GM12892 (cell line): ENCODE measurements at places on chromosomes 12 and 14.

GRCh38 chr14:94769391-94770250 is at the start of gene GSC:
Gene GSC, minus strand, starts transcription at chr14:94770113. Its CDS starts 98 bp downstream, at chr14:94770015.
- no peak for DNase-seq

GRCh38 chr14:105410642-105411016 is 9.0 kb upstream of the MTA1 start:
- DNase-seq: peak; percentile 17

GRCh38 chr12:101792046-101792931 is 38.5 kb downstream of the GNPTAB start:
- DNase-seq: no peak

DNA sequence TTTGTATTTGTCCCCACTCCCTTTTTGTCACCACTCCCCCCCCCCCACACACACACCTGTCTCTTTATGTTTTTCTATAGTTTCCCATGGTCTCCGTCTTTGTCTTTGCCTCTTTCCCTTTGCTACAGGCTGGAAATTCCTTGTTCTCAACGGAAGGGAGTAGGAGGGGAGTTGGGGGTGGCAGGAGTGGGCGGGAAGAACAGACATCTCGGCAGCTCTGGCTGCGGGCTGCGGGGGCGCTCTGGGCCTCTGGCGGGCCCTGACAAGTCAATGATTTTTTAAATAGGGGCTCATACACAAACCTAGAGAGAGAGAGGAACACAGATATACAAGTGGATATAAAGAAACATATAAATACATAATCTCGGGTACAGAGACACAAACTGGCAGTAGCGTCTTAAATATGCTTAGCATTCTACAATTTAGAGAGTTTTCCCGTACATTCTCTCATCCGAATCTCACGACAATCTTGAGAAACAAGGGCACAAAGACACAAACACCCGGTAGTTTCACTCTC is 2.4 kb upstream of the NAB2 start:
- DNase-seq: no peak

DNA sequence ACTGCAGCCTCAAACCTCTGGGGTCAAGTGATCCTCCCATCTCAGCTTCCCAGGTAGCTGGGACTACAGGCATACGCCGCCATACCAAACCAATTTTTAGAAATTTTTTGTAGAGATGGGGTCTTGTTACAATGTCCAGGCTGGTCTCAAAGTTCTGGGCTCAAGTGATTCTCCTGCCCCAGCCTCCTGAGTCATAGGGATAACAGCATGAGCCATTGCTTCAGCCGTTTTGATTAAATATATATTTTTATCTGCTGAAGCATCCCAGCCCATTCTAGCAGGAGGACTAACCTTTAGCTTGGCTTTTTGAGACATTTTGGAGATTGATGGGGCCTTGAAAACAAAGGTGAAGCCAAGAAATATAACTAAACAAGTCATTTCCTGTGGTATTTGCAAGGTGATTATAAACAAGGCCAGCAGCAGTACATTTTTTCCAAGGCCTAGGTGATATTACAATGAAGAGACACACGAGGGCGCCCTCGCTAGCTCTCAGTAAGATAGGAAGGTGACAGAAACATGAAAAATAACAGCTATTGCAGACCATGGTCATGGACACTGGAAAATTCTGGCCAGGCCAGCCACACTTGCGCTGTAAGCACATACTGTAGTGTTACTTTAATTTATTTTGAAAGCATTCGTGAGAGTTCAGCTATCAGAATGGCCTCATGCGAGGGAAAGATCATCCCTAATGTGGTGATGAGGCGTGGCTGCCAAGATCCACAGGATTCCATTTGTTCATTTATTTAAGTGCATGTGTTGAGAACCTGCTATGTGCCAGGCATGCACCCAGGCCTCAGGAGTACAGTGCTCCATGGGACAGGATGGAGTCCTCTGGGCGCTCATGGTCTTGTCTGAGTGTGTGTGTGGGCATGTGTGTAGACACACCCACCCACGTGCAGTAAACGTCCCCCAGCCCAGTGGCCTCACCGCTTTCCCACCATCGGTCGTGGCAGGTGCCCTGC is 63.5 kb downstream of the DGLUCY start:
- DNase-seq: peak; percentile 33

DNA sequence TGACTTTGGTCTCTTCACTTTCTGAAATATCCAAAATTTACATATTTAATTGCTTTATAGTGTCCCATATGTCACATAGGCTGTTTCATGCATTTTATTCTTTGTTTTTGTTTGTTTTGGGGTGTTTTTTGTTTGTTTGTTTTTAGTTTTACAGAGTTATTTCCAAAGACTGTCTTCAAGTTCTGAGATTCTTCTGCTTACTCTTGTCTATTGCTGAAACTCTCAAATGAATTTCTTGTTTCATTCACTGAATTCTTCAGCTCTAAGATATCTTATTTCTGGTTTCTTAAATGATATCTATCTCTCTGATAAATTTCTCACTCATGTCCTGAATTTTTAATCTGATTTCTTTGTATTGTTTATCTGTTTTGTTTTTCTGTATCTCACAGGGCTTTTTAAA is 412.0 kb upstream of the ATP2B1 start:
- no peak for DNase-seq

- no peak for DNase-seq
Measured at GRCh38 chr12:44193281-44193680, 357.4 kb downstream of the TMEM117 start.

DNA sequence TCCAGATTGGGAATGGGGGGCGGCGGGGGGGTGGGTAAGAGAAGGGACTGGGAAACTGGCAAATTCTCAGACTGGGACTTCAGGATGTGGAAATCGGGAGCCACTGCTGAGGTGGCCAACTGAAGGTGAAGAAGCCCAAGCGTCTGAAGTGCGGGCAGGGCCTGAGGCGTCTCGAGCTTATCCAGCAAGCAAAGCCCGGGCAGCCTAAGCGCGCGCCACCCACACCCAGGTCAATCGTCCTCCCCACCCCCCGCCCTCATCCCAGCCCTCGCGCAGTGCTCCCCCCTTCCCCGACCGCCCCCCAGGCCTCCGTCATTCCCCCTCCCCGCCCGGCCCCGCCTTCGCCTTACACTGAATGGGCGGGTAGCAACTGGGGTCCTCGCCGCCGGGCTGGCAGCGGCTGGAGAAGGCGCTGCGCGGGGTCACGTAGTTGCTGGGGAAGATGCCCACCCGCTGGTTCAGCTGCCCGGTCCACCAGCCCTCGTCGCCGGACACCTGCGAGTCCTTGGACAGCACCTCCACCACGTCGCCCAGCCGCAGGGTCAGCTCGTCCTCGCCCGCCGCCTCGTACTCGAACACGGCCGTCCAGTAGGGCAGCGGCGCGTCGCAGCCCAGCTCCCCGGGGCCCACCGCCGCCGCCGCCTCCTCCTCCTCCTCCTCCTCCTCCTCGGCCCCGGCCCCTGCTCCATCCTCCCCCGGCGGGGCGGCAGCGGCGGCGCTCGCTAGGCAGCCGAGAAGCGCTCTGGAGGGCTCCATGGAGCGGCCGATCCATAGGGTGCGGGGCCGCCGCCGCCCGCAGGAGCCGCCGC is 693 bp downstream of the MAP3K9 start:
- no peak for DNase-seq

DNA sequence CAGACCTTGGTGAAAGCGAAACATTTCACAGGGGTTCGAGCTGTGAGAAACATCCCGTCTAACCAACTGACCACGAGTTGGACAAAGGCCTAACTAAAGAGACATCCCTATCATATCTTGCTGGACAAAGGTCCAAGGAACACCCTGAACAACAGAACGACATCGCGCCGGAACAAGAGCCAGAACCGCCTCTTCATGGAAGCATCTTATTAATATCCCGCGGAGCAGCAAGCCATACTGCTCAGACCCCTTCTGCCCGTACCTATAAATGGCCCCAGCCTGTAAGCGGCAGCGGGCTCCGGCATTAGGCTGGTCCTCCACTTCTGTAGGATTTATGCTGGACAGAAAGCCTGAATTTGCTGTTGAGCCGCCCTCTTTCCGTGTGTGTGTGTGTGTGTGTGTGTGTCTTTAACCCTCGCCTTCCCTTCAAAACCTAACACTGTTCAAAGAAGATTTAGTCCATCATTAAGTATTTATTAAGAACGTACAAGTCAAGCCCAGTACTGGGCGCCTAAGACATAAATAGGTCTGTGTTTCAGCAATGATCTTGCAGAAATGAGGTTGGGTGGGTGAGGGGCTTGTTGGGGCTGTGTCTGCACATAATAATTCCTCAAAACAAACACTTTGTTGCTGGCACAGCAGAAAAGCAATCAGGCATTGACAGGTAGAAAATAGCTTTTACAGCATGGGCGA is 1.9 kb downstream of the SLC6A15 start:
- no peak for DNase-seq

DNA sequence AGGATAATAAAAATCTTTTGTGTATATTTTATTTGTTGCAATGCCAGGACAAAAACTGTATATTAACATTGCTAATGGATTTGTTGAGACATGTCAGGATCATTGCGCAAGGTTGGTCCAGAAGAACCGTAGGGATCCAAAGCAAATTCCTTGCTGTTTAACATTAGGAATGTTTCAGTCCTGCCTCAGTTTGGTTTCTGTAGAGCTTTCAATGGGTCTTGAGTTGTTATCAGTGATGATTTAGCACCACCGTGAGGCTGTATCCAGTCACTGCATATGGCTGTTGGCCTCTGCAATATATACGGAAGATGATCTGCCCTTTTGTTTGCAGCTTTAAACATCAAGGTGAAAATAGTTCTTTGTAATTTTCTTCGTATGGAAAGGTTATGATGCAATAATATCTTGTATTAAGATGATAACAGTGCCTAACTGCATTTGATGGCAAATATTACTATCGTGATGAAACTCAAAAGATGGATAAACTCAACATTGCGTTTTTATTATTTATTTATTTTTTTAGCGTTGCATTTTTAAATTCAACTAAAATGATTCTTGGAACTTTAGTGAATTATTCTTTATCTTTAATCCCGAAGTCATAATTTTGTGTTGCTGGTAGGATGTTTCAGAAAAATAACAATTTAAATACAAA is 231.2 kb downstream of the AKAP6 start:
- no peak for DNase-seq

GRCh38 chr14:61153431-61153830 is 127.7 kb downstream of the TMEM30B start:
- DNase-seq: no peak

GRCh38 chr12:58142991-58143390 is 201.6 kb downstream of the ATP23 start:
- DNase-seq: no peak

DNA sequence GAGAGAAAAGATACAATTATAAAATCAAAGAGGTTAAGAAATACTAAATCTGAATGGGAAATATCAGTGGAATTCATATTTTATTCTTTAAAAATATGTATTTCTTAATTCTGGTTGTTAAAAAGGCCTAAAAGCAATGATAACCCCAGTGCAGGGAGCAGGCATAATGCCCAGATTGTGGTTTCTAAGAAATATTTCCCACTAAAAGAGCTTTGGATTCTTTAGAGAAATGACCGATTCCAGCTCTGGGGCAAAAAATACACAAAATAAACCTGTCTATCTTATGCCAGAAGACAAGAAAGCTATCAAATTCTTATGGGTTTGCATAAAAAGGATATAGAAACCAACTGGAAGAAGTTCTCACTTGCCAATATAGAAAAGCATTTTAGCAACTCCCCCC is 71.6 kb downstream of the PDE6H start:
- DNase-seq: no peak

DNA sequence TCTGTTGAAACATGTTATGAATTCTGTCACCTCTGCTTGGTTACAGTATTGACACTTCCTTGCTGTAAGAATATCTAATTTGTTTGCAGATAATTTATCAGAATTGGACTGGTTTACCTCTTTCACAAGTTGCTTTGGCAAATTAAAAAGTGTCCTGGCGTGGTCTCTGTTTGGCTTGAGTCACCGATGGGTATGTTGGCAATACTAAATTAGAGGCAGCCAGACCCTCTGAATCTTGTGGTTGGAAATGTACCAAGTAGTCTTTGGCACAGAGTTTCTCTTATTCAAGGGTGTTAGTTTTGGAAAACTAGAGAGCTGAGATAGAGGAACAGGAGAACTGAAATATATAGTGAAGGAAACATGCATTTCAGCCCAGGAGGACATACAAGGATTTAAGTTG is 521.1 kb upstream of the MGAT4C start:
- DNase-seq: no peak
